ENCODE measurements at places on chromosomes 5 and 9.

GRCh38 chr9:7117676-7118561 lies 360.1 kb downstream of the KDM4C start:
- DNase-seq = no peak

- no peak for DNase-seq
These were observed 157.4 kb upstream of the PUM3 start for GRCh38 chr9:3001311-3001710.

DNA sequence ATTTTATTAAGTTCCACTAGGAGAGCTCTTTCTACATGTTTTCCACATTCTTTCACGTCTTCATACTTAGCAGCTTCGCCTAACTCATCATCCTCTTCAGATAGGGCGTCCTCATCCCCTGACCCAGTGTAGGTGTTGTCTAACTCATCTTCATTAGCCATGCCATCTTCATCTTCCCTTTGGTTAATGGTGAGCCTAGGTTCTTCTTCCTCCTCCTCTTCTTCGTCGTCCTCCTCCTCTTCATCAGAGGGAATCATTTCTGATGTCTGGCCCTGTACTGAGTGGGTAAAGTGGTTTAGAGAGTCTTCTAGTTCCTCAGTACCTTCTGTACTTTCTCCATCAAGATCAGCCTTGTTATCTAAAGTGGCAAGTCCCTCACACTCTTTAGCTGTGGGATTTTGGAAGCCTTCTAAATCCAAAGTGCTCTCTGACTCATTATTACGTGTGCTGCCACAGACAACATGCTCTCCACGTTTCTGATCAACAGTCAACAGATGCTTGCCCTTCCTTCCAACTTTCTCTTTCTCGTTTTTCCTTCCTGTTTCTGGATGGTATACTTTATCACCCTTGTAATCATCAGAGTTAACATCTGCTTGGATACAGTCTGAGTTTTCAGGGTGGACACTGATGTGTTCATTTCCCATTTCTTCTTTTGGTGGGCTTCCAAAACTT lies 31.1 kb downstream of the TUT7 start:
- DNase-seq = no peak

GRCh38 chr5:8033261-8033660 lies 164.3 kb downstream of the MTRR start:
- DNase-seq = no peak

- DNase-seq = no peak
These were observed 12.4 kb downstream of the IPPK start for GRCh38 chr9:92657296-92658094.

DNA sequence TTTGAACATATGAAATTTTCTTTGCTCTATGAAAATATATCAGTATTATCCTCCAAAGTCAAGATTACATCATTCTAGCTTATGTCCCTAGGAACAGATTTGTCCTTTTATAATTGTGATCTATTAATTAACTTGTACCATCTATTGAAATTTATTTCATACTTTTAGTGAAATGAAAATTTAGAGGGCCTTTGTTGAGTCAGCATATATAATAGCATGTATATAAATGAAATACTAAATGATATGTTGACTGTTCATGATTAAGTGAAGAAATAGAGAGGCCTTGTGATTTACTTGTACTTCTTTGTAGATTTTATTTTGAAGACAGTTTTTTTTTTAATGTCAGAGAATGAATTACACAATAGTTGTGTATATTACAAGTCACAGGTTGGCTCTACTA lies 86.4 kb downstream of the PARP8 start:
- DNase-seq = no peak

DNA sequence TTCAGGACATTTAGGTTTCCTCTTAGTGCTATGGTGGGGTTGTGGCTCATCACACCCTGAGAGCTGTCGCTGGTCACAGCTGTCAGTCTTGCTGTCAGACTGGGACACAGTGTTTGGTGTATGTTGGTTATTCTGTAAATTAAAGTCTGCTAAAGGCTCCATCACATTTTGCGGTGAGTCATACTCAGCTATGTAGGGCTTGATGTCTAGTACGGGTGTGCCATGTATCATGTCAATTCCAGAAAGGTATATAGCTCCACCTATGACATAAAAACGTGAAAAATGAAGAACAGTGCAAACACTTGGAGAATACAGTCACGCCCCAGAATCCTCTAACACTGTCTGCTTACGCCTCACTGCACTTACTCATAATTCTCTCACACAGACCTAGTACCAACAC lies 11.9 kb downstream of the TRMO start:
- DNase-seq = no peak

- no peak for DNase-seq
These were observed 101.4 kb downstream of the TSSK1B start for GRCh38 chr5:113333411-113333810.

DNA sequence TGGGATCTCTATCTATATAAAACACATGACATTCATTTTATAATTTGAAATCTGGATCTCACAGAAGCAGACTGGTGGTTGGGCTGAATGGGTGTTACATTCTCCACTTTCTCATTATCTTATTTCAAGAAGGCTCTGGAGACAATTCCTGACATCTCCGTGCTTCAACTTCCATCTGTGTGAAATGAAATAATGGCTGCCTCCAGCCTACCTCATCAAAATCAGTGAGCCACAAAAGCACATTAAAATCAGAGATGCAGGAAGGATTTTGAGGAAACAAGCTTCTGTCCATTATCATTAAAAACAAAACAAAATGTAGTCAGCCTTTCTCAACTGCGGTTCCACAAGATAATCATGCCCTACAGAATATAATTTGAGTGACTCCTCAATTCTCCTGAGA lies 958.3 kb upstream of the DMAC1 start:
- DNase-seq = no peak

DNA sequence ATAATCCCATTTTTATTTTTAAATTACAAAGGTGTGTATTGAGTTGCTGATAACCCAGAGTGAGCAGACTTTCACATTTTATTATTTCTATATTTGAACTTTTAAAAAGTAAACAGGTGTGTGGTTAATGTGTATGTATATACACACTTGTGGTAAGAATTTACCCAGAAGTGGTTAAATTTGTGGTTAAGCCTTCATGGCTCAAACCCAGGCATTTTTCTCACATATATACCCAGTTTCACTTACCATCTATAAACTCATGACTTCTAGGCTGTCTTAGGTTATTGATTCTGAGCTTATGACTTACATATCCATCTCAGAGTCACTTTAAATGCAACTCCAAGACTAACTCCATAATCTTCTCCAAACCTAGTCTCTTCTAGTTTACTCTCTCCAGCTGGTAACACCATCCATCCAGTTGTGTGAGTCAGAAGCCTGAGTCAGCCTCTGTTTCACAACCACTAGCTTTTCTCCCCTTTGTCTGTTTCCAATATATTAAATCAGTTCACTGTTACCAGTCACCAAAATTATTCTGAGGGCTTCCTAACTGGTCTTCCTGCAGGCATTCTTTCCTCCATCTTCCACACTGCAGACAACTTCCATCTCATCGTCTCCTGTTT lies 20.2 kb downstream of the ZBED3 start:
- no peak for DNase-seq

DNA sequence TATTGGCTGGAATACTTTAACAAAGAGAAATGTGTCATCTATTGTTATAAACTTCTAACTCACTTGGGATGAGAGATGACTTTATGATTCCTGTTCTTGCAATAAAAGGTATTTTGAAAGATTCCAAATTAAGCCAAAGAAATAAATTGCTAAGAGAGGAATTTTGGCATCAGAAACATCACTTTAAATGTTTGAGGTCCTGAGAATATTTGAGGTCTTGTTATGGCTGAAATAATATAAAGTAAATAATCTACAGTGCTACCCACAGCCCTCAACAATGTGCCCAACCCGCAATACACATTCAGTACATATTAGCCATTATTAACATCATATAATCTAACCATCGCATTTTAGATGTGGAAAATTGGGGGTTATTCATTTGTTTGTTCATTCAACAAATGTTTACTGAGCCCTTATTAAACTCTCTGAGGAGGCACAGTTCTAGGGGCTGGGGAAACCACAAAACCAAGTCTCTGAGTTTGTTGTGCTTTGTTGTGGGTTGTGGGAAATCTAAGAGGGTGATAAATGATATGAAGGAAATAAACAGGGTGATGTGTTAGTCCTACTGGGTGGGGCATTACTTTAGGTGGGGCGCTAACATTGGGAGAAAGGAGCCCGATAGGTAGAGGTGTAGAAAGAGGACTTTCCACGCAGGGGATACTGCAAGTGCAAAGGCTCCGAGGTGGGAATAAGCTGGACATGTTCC lies 135.2 kb upstream of the CLINT1 start:
- DNase-seq = no peak

DNA sequence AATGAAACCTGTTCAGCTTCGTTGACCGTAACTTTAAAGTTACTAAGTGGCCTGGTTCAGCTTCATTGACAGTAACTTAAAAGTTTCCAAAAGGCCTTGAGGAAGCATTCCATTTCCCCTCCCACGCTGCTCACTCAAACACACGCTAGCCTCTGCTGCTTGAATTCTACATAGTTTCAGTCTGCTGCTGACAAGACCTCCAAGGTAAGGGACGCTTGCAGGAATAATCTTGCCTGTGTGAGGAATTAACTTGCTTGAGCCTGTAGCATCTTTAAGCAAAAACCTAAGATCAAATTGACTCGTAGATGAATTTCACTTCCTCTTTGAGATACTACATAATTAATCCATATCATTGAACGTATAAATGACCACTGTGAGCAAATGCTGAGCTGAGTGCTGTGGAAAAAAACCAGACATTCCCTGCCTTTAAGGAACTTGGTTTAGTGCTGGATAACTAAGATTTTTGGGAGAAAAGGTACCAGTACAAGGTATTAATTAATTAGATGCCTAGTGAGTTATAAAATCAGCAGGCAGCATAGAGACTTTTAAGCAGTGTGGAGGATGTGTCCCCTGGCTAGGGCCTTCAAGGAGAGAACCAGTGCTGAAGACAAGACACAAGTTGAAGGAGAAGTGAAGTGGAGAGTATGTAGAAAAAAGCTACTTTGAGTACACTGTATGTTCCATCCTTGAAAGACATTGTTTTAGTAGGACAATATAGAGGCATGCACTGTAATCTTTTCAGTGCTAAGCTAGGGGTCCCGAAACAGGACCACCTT lies 39.2 kb downstream of the GRAMD2B start:
- DNase-seq = no peak

- DNase-seq = no peak
These were observed 259.6 kb upstream of the DMRT1 start for GRCh38 chr9:581673-582497.
